Subcutaneous preadipocyte (primary cell): ENCODE measurements at places on chromosomes 6 and 20. TPM values are rescaled to one million over a fixed set of nuclear protein-coding genes. Genes with fewer than 3 reads are reported as not detected.

The MCHR2 gene
- not detected in 2 replicates for total RNA-seq

The GDAP1L1 gene
- total RNA-seq: not detected in 2 replicates

The UCKL1 gene
- 22.3 and 26.1 TPM in 2 replicates for total RNA-seq

The ANGPT4 gene
- not detected in 2 replicates for total RNA-seq

The VPS52 gene
- 31.6 and 39.5 TPM in 2 replicates for total RNA-seq

The RIOK1 gene
- 14.3 and 24.2 TPM in 2 replicates for total RNA-seq

The PRND gene
- not detected in 2 replicates for total RNA-seq

The NKAIN4 gene
- not detected in 2 replicates for total RNA-seq

The BPIFA1 gene
- total RNA-seq: not detected in 2 replicates

The PTK7 gene
- total RNA-seq: 30.3 and 33.8 TPM in 2 replicates

The LTA gene
- total RNA-seq: not detected in 2 replicates

The CLPSL2 gene
- not detected in 2 replicates for total RNA-seq

The CCM2L gene
- not detected in 2 replicates for total RNA-seq

The RIMS4 gene
- not detected in 2 replicates for total RNA-seq

The C20orf141 gene
- total RNA-seq: 0.37 TPM in 1 of 2 replicates, not detected in the other

The MYLK4 gene
- 0.39 and 0.73 TPM in 2 replicates for total RNA-seq

The TRIM31 gene
- not detected in 2 replicates for total RNA-seq

The PRICKLE4 gene
- 1.8 TPM in 1 of 2 replicates, not detected in the other for total RNA-seq

The ATP9A gene
- total RNA-seq: 30.1 and 31.1 TPM in 2 replicates

The CEP85L gene
- 10.3 and 13.7 TPM in 2 replicates for total RNA-seq

The HTR1E gene
- total RNA-seq: not detected in 2 replicates

The KHDC1 gene
- 2.5 and 2.6 TPM in 2 replicates for total RNA-seq
